ENCODE measurements at places on chromosomes 12 and 14.
A peak's percentile ranks its signal among the peaks of the same experiment; 100 is the strongest.

DNA sequence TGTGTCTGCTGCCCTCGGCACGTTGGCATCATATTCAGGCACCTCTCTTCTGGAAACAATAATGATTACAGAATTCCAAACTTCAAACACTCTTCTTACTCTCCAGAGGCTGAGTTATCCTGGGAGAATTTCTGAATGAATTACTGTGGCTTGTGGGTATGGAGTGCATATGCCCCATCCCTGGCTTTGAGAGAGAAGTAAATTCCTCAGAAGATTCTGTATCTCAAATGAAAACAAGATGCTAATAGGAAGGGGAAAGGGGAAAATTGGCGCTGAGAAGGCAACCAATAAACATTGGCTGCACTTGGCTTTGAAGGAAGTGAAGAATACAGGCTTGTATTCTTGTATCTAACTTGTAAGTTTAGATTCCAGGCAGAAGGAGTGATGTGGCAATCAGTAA, 132.0 kb upstream of the NOVA1 start:
- no peak overlapping the region for H3K27ac ChIP-seq
- H3K4me3 ChIP-seq, result no peak overlapping the region
- no peak for DNase-seq
- H3K27me3 ChIP-seq, result no peaks in the 10 kb centered on the region
- H3K4me1 ChIP-seq, result no peaks in the 10 kb centered on the region
- no peaks in the 10 kb centered on the region for H3K36me3 ChIP-seq

GRCh38 chr12:86122846-86123468, 133.2 kb downstream of the MGAT4C start:
- no peak overlapping the region for H3K4me3 ChIP-seq
- no peaks in the 10 kb centered on the region for H3K36me3 ChIP-seq
- no peaks in the 10 kb centered on the region for H3K4me1 ChIP-seq
- no peaks in the 10 kb centered on the region for H3K27me3 ChIP-seq

- no peaks in the 10 kb centered on the region for H3K27me3 ChIP-seq
- H3K27ac ChIP-seq, result no peak overlapping the region
- DNase-seq, result no peak
- H3K4me3 ChIP-seq, result no peak overlapping the region
- no peaks in the 10 kb centered on the region for H3K36me3 ChIP-seq
These were observed 49.5 kb downstream of the SOCS2 start for GRCh38 chr12:93621986-93622385.

- H3K36me3 ChIP-seq, result no peaks in the 10 kb centered on the region
- no peak overlapping the region for H3K4me3 ChIP-seq
- no peak for DNase-seq
- peaks cover 16% of the 10 kb centered on the region for H3K27me3 ChIP-seq
- H3K4me1 ChIP-seq, result peaks cover 13% of the 10 kb centered on the region
- H3K27ac ChIP-seq, result no peak overlapping the region
These were observed 6.8 kb upstream of the LEMD3 start for GRCh38 chr12:65162609-65163008.

DNA sequence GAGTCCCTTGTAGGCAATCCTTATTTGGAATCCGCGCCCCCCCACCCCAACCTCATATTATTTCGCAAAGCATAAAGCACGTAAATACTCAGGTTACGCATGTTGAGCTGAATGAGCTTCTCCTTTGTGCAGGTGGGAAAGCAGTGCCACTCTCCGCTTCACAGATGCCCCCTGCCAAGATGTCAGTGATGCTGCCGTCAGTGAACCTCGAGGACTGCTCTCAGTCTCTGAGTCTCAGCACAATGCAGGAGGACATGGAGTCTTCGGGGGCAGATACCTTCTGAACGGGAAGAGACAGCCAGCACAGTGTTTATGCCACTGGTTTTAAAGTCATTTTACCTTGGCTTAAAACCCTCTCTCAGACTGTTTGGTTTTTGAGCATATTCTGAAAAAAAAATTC, 90.1 kb upstream of the DACT1 start:
- no peak overlapping the region for H3K27ac ChIP-seq
- no peak overlapping the region for H3K4me3 ChIP-seq
- no peak for DNase-seq
- H3K27me3 ChIP-seq, result no peaks in the 10 kb centered on the region
- H3K4me1 ChIP-seq, result no peaks in the 10 kb centered on the region

DNA sequence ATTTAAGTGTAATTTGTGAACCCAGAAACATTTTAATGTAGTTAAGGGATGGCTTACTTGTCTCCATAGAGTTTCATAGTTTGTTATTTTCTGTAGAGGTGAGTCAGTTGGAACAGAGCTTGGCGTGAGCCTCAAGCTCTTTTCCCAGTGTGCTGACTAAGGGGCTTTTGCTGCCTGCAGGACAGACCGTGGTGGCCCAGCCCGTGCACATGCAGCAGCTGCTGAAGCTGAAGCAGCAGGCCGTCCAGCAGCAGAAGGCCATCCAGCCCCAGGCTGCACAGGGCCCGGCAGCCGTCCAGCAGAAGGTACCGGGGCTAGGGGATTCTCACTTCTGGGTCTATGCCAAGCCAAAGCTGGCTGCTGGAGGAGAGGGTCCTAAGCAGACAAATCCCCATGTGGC, 76.9 kb downstream of the DDX51 start:
- peaks cover 19% of the 10 kb centered on the region for H3K4me1 ChIP-seq
- no peak for DNase-seq
- no peak overlapping the region for H3K27ac ChIP-seq
- no peaks in the 10 kb centered on the region for H3K27me3 ChIP-seq

GRCh38 chr14:71403656-71404055, 496.4 kb downstream of the PCNX1 start:
- no peaks in the 10 kb centered on the region for H3K27me3 ChIP-seq
- DNase-seq, result peak; percentile 16
- peaks cover 33% of the 10 kb centered on the region for H3K36me3 ChIP-seq
- no peak overlapping the region for H3K4me3 ChIP-seq
- H3K27ac ChIP-seq, result peak overlapping the region; percentile 67
- H3K4me1 ChIP-seq, result peaks cover 45% of the 10 kb centered on the region

GRCh38 chr14:74554742-74555362, 57.2 kb downstream of the LTBP2 start:
- DNase-seq, result no peak
- peaks cover 6% of the 10 kb centered on the region for H3K27me3 ChIP-seq
- H3K4me3 ChIP-seq, result no peak overlapping the region
- no peaks in the 10 kb centered on the region for H3K36me3 ChIP-seq

GRCh38 chr12:66014818-66015217, 115.7 kb downstream of the LLPH start:
- H3K36me3 ChIP-seq, result no peaks in the 10 kb centered on the region
- H3K4me1 ChIP-seq, result no peaks in the 10 kb centered on the region

DNA sequence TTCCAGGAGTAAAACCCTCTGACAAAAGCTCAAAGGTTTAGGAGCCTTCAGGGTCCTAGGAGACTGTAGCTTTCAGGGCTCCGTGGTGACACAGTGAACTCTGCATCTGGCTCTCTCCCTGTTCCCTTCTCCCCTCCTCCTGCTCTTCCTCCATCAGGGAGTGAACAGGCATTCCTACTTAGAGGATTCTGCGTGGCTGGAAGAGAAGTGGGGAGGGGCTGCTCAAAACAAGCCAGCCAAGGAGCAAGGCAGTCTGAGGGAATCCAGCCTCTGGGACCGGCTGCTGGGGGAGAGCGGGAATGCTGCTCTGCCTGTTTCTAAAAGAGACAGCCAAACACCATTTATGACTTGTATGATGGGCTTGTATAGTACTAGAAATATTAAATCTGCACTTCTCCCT, 49.5 kb downstream of the RBMS2 start:
- H3K4me3 ChIP-seq, result no peak overlapping the region
- H3K27me3 ChIP-seq, result no peaks in the 10 kb centered on the region
- no peak for DNase-seq
- H3K27ac ChIP-seq, result no peak overlapping the region
- H3K36me3 ChIP-seq, result no peaks in the 10 kb centered on the region

GRCh38 chr12:47717443-47718193, 7.7 kb downstream of the ENDOU start:
- H3K27ac ChIP-seq, result peak overlapping the region; percentile 14
- H3K4me1 ChIP-seq, result peaks cover 34% of the 10 kb centered on the region
- peak; percentile 49 for DNase-seq
- no peaks in the 10 kb centered on the region for H3K27me3 ChIP-seq
- no peak overlapping the region for H3K4me3 ChIP-seq
- H3K36me3 ChIP-seq, result no peaks in the 10 kb centered on the region

DNA sequence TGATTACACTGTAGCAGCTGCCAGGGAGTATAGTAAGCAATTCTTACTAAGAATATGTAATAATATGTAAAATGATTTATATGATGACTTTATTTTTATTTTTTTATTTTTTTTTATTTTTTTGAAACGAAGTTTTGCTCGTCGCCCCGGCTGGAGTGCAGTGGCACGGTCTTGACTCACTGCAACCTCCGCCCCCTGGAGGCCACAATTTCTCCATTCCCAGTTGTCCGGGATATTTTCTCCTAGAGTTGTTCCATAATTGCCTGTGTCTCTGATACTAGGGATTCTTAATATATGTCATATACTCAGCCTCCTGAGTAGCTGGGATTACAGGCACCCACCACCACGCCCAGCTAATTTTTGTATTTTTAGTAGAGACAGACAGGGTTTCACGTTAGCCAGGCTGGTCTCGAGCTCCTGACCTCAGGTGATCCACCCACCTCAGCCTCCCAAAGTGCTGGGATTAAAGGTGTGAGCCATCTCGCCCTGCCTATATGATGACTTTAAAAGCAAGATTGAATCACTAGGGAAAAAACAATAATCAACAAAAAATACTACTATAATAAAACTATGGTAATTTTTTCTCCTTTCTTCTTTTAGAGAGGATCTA, 12.2 kb upstream of the ITPR2 start:
- DNase-seq, result no peak
- peaks cover 11% of the 10 kb centered on the region for H3K27me3 ChIP-seq
- H3K4me3 ChIP-seq, result no peak overlapping the region
- H3K27ac ChIP-seq, result no peak overlapping the region
- peaks cover 7% of the 10 kb centered on the region for H3K4me1 ChIP-seq

DNA sequence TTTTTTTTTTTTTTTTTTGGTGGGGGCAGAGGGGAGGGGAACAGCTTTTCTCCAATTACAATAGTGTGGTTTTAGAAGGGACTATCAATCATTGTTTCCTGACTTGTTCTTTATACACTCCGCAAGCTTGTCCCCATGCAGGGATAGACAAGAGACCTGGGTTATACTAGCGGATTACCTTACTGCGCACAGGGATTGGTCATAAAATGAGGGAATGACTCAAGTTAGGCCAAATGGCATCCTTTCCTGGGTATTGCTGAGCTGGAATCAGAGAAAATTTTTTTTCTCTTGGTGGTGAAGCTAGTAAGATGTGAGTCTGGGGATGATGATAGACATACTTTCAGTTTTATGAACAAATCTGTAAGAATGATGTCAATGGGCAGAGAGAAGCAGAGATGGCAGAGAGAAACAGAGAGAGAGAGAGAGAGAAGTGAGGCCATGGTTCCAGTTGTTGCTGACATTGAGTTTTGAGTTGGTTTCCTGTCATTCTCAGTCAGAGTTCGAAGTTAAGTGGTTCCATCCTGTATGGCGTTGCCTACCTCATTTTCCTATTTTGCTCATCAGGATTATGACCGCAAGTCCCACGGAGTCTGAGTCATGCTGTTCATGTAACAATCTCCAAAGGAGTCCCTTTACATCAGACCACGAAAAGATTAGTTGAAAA, 59.1 kb upstream of the OTOGL start:
- no peaks in the 10 kb centered on the region for H3K36me3 ChIP-seq
- no peak for DNase-seq
- peaks cover 2% of the 10 kb centered on the region for H3K27me3 ChIP-seq
- no peak overlapping the region for H3K4me3 ChIP-seq

DNA sequence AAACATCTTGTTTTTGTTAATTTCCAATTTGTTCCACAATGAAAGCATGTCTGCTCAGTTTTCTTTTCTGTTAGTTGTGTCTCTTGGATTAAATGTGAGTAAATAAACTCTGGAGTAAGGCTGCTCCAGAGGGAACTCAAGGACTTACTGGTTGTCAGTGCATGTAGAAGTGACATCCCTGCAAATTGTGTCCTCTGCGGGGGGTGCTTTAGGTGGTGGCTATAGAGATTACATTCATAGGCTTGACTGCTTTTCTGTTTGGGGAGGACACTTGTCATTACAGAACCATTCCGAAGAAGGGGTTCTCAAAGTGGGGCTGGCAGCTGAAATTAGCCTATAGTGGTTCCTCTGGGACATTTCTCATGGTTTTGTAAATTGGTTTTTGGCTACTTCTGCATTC, 8.8 kb downstream of the TMTC2 start:
- DNase-seq, result no peak
- no peak overlapping the region for H3K27ac ChIP-seq
- no peaks in the 10 kb centered on the region for H3K4me1 ChIP-seq
- H3K36me3 ChIP-seq, result no peaks in the 10 kb centered on the region

DNA sequence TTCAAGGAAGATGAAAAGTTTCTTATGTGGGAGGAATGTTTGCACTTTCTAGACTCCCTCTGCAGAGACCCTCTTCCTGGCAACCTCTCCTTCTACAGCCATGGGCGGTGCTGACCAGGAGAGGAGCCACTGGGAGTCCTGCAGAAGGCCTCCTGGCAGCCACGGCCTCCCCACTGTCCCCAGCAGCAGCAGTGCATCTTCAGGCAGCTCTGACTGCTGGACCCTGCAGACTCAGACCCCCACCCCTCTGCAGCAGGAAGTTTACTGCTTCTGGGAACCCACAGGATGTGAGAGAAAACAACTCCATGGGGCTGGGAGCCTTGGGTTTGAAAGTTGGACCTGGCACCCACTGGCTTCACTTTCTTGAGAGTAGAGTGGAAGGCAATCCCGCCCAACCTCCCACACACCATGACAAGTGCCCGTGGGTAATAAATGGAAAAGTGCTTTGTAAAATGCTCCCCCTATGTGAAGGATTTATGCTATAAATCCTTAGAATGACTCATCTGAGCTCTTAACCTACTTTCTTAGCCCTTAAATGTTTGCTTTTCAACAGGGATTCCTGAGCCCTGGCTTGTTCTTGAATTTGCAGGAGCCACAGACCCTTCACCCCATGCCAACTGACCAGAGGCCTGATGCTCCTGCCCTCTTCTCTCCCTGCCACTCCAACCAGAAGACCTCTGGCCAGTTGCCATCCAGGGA, 37.5 kb upstream of the DDX11 start:
- H3K36me3 ChIP-seq, result no peaks in the 10 kb centered on the region
- H3K27me3 ChIP-seq, result peaks cover 4% of the 10 kb centered on the region
- H3K4me1 ChIP-seq, result peaks cover 3% of the 10 kb centered on the region
- no peak overlapping the region for H3K27ac ChIP-seq
- no peak for DNase-seq
- H3K4me3 ChIP-seq, result no peak overlapping the region

- no peak overlapping the region for H3K4me3 ChIP-seq
- H3K27ac ChIP-seq, result no peak overlapping the region
- DNase-seq, result no peak
- no peaks in the 10 kb centered on the region for H3K36me3 ChIP-seq
These were observed 18.1 kb upstream of the HSP90B1 start for GRCh38 chr12:103912069-103912468.

DNA sequence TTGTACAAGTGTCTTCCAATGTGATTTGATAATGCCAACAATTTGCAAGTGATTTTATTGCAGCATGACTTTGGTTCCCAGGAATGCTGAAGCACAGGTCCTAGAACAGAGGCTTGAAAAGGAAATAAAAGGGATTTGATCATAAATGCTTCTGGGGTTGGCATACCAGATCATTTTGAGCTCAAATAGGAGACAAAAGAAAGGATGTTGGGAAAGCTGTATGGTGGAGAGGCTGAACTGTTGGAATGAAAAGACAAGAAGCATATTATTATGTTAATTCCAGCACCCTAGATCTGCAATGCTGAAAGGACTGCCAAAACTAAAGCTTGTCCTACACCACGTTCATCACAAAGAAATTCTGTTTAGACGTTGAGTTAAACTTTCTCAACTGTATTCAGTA, 143.1 kb downstream of the BICD1 start:
- no peaks in the 10 kb centered on the region for H3K4me1 ChIP-seq
- no peak overlapping the region for H3K27ac ChIP-seq
- H3K27me3 ChIP-seq, result no peaks in the 10 kb centered on the region
- H3K36me3 ChIP-seq, result no peaks in the 10 kb centered on the region

- H3K4me3 ChIP-seq, result no peak overlapping the region
- H3K27ac ChIP-seq, result no peak overlapping the region
- H3K36me3 ChIP-seq, result no peaks in the 10 kb centered on the region
- DNase-seq, result no peak
- H3K4me1 ChIP-seq, result no peaks in the 10 kb centered on the region
These were observed 72.2 kb downstream of the DENND5B start for GRCh38 chr12:31518680-31519227.

Measured in activated T-helper 2 cell treated with anti-CD3 and anti-CD28 coated beads, Interferon-gamma antibody, Interleukin-2, Interleukin-4, amounts not matched to agents 10 μg/mL and 5 μg/mL and 100 μg/mL, durations not matched to agents 14 hours and 24 hours and 36 hours (primary cell).